NCI-H1092 (cell line): ENCODE measurements at places on chromosomes 3 and 15.

DNA sequence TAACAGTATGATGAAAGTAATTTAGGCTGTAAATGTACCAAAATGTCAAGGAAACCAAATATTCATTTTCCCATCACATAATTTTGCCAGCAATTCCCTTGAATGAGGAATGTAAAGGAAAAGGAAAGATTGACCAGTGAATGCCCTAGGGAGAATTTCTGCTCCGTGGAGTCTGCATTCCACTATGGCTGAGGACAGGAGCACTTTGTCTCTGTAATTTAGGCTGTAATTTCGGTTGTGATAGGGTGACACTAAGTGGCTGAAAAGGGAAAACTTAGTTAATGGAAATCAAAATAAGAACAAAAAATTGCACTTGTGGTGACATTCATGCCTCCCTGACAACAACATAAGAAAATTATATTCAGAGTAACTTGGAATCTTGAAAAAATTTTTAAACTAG, 8.3 kb upstream of the TMEM207 start:
- DNase-seq: no peak

DNA sequence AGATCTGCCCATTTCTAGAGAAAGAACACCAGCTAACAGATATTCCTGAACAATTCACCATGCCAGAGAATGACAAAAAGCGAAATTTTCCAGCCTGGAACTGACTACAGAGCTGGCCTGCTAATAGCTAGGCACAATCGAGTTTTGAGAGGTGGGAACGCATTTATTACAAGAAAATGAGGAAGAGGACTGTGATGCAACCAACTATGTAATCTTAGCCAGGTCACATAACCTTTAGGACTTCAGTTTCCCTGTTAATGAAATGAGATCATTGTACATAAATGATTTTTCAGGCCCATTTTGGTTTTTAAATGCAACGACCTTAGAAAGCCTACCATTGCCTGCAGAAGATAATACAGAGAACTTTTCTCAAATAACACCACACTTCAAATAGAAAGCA, 72.1 kb upstream of the SETMAR start:
- DNase-seq: no peak

DNA sequence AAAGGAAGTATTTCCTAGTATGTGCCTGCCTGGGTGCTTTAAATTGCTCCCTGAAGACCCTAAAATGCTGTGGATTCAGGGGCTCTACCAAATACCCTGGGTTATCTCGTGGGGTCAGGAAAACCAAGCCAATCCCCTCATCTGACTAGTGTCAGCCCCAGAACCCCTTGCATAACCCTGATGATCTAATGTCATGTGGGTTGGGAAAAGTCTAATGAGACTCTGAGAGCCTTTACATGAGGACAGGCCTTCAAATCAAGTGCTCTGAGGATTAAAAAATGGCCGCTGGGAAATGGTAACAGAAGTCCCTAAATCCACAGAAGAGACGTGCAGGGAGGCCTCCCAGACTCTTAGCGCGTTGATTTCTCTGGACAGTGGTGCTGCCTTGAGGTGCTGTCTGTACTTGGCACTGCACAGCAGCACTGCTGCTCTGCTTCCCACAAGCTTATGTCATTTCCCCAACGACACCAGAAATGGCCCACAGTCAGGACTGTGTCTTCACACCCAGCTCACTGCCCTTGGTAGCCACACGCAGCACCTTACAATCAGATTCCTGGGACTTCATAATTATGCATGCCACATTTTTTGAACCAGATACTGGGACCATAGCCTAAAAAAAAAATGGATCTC, 16.6 kb downstream of the EIF4E3 start:
- no peak for DNase-seq

DNA sequence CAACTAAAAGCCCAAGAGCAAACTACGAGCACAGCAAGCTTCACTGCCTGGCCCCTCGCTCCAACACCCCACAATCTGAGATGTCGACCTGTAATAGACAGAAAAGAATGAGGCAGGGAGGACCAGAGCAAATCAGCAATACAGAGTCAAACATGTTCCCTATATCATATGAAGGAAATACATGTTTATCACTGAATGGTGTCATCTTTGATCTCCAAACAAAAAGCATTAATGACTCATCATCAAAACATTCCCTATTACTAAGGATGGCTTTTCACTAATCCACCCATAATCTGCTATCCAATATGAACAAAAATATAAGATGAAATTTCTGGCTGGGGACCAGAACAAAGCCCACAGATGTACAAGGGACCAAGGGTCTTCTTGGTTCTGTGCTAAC, 34.7 kb downstream of the MYO5A start:
- DNase-seq: no peak

DNA sequence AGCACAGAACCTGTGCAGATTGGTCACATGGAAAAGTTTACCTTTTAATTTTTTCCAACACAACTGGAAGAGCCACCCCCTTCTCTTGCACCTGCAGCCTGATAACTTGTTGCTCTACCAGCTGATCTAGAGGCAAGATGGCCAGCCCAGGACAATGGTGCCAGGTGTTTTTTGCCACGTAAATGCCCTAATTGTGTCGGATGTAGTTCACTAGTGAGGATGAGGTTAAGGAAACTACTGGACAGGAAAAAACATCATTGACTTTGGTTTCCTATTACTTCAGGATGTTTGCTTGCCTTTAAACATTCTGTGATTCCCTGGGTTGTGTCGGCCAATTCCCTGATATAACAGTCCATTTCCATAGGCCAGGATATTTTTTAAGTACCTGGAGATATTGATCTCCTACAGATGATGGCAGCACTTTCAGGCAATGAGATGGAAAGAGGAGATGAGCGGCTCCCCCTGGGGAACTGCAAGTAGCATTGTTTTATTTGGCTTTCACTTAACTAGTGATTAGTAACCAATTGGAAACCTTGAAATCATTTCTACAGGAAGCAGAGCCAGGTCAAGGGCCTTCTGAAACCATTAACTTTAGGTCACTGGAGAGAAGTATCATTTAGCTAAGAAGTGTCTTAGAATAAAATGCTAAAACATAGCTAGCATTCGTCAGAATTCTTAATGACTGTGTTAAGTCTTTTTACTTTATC, 72.5 kb downstream of the OSBPL10 start:
- DNase-seq: peak; percentile 9

DNA sequence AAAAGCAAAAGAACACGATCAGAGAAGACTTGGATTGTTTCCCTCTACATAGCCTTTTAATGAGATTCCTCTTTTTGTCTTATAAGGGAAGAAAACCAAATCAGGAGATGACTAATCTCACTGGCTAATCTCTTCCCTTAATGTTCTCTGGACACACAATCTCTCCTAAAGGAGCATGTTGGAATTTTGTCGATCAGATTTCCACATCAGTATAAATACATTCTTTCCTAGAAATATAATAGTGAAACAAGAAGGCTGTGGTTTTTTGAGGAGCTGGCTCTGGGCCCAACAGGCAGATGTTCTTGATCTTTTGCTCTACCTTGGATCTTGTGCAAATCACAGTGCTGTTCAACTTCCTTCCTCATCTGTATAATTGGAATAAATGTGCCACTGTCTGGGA, 94.0 kb downstream of the GTPBP8 start:
- no peak for DNase-seq

- peak; percentile 78 for DNase-seq
Observed at GRCh38 chr3:46913644-46914043, 36.1 kb downstream of the PTH1R start.

GRCh38 chr3:130662501-130662996, 84.1 kb downstream of the PIK3R4 start:
- no peak for DNase-seq

DNA sequence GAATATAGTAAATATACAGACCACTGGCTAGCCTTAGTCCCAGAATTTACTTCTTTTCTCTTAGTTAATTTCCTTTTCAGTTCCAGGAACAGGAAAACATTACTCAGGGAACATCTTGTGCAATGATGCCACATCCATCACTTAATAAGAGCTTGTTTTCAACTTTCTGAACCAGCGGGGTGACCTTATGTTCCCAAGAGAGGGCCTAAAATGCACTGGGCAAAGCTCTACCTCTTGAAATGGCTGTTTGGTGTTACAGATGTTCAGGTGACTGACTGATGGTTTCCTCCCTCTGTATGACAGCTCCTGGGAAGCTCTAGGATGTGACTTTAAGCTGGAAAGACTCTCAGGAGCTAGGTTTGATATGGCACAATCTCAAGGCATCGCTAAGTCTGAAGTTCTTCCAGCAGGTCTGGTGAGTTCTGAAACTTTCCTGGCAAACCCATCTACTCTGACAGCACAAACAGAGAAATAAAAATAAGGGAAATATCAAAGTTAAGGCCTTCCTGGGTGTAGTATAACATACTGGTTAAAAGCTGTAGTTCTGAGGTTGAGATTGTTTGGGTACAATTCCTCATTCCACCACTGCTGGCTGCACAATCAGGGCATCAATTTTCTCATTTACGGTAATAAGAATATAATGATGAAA, 98.6 kb downstream of the ZIC1 start:
- DNase-seq: no peak

- DNase-seq: no peak
Observed at GRCh38 chr3:125652349-125652748, 57.1 kb upstream of the OSBPL11 start.

DNA sequence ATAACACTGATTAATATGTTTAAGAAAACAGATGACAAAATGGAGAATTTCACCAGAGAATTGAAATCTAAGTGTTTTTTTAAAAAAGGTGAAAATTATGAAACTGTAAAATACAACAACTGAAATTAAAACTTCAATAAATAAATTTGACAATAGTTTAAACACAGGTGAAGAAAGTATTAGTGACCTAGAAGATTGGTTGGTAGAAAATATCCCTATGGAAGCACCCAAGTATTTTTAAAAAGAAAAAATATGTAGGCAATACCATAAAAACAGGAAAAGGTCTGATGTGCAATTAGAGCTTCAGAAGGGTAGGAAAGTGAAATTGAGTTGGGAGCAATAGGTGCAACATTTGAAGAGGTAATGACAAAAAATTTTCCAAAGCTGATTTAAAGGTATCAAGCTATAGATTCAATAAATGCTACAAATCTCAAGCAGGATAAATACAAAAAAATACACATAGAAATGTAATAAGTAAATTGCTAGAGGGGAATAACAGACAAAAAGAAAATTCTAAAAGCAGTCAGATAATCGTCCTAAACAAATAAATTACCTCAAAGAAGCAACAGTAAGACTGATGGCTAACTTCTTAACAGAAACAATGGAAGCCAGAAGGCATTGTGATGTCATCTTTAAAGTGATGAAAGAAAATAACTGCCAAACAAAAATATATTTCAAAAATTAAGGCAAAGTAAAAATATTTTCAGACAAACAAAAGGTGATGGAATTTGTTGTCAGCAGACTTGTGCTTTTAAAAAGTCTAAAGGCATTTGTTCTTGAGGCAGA, 9.5 kb upstream of the IL12A start:
- no peak for DNase-seq

GRCh38 chr3:146040630-146041029, 120.4 kb downstream of the PLOD2 start:
- no peak for DNase-seq

- DNase-seq: no peak
Observed at GRCh38 chr15:90560229-90560776, 30.6 kb downstream of the CRTC3 start.

DNA sequence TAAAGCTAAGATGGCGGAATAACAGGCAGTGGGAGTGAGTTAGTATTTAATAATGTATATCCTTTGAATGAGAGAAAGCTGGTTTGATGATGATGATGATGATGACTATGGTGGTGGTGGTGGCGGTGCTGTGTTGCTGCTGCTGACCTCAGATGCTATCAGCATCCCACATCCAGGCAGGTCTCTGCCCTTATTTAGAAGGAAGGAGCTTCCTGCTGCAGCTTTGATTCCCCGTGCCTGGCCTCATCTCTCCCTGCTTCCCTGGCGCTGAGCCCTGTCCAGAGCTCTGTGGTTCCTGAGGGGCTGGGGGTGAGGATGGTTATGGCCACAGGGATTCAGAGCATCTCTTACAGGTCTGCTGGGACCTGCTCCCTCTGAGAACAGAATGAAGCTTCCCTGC, 73.1 kb downstream of the RAB11A start:
- no peak for DNase-seq

GRCh38 chr15:39574427-39574826, 6.5 kb upstream of the THBS1 start:
- DNase-seq: no peak

DNA sequence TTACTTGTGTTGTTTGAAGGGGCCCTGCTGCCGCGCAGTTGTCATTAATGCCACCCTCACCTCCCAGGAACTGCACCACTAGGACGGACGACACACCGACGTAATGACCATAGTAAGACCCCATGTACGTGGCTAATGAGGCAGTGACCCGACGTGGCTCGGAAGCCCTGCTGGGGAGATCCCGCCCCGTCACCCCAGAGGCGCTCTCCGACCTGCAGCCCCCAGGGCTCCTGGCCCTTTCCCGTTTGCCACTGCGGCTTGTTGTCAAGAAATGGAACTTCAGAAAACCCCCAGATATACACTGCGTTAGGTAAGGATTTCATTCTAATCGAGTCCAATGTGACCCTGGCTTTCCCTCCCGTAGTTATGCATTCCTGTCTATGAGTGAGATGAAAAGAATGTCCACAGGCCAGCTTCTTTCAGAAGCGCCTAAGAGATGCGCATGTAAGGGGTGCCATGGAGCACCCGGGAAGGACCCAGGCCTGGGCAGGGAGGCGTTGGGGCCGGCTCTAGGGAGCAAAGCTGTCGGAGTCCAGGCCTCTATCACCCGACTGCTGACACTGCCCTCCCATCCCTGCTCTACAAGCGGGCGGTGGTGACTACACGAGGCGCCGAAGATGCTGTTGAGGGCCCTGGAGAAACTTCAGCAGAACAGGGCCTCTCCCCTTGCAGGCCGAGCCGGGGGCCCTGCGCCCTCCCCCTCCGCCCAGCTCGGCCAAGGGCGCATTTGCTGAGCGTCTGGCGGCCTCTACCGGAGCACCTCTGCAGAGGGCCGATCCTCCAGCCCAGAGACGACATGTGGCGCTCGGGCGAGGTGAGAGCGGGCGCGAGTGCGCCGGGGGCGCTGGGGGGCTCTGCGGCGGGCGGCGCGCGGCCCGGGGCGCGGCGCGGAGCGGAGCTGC, at the start of gene GABRA5:
Gene GABRA5 (plus strand): TSS at position 765 of the 902 bp plus-strand sequence. CDS start 2,187 bp downstream, outside the sequence.
- DNase-seq: peak; percentile 27

- DNase-seq: no peak
Observed at GRCh38 chr3:158333736-158334135, 223.8 kb downstream of the RSRC1 start.

GRCh38 chr3:159029306-159030026, 227.6 kb downstream of the MFSD1 start:
- DNase-seq: no peak
